ENCODE measurements at places on chromosomes 6 and 20.
A peak's percentile ranks its signal among the peaks of the same experiment; 100 is the strongest.

DNA sequence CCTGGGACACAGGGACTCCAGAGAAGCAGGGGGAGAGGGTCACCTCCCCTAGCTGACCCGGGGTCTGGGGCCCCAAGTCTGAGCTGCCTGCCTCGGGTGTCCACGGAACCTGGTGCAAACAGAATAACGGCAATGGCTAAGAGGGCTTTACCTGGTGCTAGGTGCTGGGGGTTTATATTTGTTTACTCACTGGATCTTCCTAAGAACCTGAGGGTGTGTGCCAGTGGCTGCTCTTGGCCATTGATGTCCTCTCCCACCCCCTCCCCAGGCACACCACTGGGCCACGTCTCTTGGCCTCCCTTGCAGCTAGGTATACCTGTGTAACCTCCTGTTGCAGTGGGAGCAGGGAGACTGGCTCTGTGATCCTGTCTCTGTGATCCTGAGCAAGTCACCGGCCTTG is 157.9 kb upstream of the MLN start:
- DNase-seq: no peak

GRCh38 chr20:34472246-34472925 is 43.8 kb upstream of the DYNLRB1 start:
- DNase-seq: no peak

DNA sequence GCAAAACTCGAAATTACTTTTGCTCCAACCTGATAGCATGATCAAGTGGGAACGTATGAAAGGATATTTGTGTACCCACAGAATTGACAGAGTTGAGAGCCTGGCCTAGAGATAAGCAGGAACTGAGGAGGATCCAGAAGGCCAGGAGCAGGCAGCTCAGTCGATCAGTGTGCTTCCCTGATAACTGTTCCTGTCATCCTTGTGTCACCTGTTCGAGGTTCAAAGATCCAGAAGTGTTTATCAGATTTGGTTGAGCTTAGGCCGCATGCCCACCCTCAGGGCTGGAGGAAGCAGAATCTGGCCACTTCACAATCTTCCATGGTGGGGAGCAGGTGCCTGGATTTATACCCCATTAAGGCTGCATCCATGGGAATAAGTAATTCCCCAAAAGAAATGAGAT is 124.8 kb downstream of the QRSL1 start:
- no peak for DNase-seq

- no peak for DNase-seq
These were observed 38.7 kb downstream of the CDH4 start for GRCh38 chr20:61290721-61291120.

DNA sequence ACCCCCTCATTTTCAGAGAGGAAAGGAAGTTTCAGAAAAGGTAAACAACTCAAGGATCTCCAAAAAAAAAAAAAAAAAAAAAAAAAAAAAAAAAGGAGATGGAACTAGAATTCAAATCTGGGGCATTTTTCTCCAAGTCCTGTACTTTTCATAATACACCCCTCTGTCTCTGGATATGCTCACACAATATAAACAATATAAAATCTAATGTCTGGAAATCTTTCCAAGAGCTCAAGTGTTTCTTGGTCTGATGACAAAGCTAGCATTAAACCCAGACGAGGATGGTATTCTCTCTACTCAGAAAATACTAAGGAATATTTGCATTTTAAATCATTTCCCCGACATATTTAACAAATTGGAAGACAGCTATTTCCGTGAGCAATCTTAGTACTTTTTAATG is 5.8 kb downstream of the GCM1 start:
- DNase-seq: no peak

- no peak for DNase-seq
These were observed 92.4 kb downstream of the NCR2 start for GRCh38 chr6:41427642-41428335.

GRCh38 chr6:1930356-1930755 is 315.0 kb downstream of the GMDS start:
- no peak for DNase-seq

- DNase-seq: no peak
These were observed 35.0 kb downstream of the SESN1 start for GRCh38 chr6:109059571-109060021.

GRCh38 chr20:2851086-2851485 is 10.5 kb downstream of the VPS16 start:
- DNase-seq: no peak

- no peak for DNase-seq
These were observed 1257.2 kb upstream of the EYS start for GRCh38 chr6:66964216-66964615.

DNA sequence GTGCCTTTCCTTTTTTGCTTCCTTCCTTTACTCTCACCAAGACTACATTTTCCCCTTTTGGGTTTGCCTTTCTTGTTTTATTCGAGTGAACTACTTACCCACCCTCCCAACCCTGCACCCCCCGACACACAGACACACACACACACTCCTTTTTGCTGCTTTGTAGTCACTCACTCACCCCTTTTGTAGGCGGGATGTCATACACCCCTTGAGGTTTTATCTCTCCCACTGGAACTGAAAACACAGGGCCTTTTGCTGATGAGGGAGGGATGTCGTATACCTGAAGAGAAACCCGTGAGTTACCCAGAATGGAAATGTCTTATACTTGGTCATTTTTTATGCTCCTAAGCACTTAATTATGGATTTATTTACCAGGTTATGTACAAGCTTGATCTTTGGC is 40.3 kb downstream of the NEDD9 start:
- DNase-seq: no peak

- no peak for DNase-seq
These were observed 41.3 kb upstream of the BEND3 start for GRCh38 chr6:107156617-107157016.

DNA sequence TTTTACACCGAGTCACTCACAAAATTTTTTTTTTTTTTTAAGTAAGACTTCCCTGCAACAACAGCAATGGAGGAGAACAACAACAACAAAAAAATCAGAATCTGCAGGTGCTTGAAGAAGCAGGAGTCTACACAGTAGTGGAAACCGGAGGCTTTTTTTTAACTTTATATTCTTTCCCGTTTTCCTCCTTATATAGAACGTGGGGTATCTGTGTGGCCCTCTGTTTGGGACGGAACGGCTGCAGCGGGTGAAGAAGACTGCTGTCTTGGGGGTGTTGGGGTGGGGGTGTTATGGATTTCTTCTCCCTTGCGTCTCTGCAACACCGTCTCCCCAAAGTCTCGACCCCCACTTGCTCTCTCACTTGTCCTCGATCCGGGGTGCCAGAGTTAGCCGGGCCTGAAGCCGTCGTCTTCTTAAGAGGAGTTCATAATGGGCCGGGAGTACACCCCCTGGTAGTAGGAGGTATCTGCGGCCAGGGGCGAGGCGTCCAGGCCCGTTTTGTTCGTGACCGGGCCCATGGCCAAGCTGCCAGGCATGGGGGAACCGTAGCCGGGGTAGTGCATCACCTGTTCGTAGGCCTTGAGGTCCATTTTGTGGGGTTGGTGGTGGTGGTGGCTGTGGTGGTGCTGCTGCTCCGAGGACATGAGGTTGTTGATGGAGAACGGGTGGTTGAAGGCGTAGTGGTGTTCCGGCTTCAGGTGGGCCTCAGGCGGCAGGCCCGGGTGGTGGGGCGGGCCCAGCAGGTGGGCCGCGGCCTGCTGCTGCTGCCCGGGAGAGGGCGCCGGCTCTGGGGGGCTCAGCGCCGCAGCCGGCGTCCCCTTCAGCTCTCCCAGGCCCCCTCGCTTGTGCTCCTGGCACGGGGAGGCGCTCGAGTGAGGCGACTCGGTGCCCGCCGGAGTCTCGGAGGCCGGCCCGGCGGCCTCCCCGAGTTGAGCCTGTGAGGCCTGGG is 2.7 kb downstream of the FOXA2 start:
- DNase-seq: no peak

DNA sequence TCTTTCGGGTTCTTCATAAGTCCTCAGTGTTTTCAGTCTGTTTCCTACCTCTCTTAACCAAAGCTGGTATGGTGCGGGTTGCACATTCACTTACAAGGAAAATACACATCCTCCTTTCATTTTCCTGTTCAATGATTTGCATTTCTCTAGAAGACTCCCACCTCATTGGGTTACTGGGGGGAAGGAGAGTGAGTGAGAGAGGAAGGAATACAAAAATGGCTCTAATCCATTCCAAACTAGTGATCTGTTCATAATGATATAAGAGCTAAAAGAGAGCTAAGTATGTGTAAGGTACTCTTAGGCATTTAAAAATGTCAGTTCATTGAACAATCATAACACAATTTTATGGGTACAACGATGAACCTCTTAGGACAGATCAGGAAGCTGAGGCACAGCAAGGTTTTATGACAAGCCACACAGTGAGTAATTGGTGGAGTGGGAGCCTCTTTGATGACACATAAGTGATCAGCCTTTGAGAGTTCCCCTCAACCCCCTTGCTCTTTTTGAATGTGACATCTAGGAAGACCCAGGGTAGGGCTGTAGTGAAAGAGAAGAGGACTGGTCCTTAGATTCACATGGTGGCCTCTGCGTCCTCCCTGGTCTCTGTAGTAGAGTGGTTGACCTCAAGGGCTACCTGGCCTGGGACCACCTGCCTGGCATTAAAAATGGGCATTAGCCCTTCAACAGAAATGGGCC is 328.4 kb upstream of the SOX4 start:
- DNase-seq: no peak

DNA sequence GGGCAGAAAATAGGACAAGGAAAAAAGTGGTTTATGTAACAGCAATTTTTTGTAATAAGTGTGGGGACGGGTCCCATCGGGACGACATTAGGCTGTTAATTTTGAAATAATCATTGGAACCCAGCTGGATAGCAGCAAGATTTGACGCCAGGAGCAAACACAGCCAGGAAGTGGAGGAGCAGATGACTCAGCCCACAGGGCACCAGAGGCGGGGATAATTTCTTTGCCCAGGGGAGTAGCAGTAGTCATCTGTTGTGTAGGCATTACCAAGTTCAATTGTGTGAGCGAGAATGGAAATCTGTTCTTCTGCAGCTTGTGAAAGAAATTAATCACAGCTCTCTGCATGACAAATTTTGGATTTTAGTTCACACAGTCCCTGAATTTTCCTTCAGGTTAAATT is 22.6 kb upstream of the RIN2 start:
- no peak for DNase-seq

DNA sequence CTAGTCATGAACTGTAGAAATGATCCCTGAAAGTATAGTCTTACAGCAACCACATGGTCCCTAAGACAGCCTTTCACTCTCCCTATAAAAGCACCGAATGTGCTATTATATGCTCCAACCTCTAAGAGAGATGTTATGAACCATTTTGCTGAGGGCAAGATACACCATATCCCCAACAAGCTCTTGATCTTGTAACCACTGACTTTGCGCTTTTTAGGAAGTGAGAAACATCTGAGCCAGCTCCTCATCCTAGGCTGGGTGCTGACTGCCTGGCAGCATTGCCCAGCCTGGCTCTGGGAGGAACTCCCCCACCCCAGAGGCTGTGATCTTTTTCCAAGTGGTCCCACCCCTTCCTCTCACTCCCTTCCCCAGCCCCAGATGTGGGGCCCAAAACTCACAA is 3.1 kb upstream of the EMILIN3 start:
- DNase-seq: no peak

GRCh38 chr20:21048841-21049273 is 57.3 kb downstream of the LINC00237 start:
- DNase-seq: peak; percentile 51

DNA sequence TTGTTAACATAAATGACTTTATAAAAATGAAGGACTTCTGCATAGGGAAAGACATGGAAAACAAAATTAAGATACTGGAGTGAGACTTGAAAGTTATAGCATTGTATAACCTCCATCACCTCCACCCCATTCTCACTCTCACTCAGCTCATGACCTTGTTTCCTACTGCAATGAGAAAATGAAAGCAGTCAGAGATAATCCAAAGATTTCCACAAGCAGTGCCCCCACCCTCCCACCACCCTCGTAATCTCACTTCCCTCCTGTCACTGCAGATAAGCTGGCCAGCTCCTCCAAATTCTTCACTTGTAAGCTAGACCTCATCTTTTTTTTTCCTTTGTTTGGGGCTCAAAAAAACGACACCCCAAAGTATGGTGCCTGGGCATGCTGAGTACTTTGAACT is 52.9 kb upstream of the PROKR2 start:
- no peak for DNase-seq

DNA sequence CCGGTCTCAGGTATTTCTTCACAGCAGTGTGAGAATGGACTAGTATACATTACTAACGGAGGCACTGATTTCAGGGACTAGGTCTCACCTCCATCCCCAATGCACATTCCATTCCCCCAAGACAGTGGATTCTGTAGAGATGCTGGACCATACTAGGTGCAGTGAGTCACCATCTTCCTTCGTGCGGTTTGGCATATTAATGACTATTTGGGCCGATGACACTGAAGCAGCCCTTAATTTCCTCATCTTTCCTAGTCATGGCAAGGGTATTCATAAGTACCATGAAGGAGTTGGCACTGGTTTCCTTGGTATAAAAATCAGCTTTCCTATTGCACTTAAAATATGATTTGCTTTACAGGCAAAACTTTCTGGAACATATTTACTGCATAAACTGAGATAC is 121.4 kb upstream of the TRAF3IP2 start:
- DNase-seq: no peak

DNA sequence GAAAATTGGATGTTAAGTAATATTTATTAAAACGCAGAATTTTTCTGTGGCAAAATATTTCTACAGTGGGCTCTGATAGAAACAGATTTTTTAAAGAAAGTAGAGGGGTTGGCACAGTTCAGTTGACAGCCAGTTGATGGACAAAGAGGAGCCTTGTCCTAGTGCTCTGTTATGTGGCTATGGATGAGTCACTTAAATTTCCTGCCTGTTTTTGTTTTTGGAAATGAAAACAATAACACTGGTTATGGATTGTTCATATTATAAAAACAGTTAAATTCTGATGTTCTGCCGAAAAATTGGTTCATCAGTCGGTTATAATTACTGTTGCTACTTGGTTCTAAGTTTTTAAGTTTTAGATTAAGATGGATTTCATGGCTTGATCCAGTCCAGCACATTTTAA is 42.8 kb downstream of the MYO6 start:
- DNase-seq: no peak

GRCh38 chr6:119658917-119659316 is 309.4 kb upstream of the MAN1A1 start:
- DNase-seq: no peak

GRCh38 chr20:32993496-32994050 is 10.7 kb downstream of the SUN5 start:
- no peak for DNase-seq

DNA sequence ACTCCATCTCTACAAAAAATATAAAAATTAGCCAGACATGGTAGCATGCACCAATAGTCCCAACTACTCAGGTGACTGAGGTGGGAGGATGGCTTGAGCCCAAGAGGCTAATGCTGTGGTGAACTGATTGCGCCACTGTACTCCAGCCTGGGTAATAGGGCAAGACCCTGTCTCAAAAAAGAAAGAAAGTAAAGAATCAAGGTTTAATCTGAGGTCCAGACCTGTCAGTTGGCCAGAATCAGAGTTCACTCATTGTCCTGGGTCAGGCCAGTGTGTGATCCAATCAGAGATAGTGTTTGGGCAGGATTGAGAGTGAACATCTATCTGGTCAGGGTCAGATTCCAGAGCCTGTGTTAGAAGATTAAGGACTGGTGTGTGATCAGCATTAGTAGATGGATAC is 15.5 kb downstream of the TMEM63B start:
- DNase-seq: no peak

GRCh38 chr6:15595461-15596173 is 67.2 kb downstream of the DTNBP1 start:
- no peak for DNase-seq

- DNase-seq: no peak
These were observed 16.0 kb downstream of the ANKS1A start for GRCh38 chr6:34904990-34905613.

- no peak for DNase-seq
These were observed 37.7 kb downstream of the GRM4 start for GRCh38 chr6:34108176-34108575.

GRCh38 chr6:84762220-84763002 is 2.0 kb downstream of the TBX18 start:
- no peak for DNase-seq

Measured in activated CD4-positive, alpha-beta memory T cell treated with anti-CD3 and anti-CD28 coated beads, Interleukin-2, amount 10 ng/mL, durations not matched to agents 7 days and 5 days (primary cell).